Activated naive CD8-positive, alpha-beta T cell treated with anti-CD3 and anti-CD28 coated beads, Interleukin-2, amount 10 ng/mL, durations not matched to agents 7 days and 5 days (primary cell): ENCODE measurements at places on chromosomes 3 and 15.
A peak's percentile ranks its signal among the peaks of the same experiment; 100 is the strongest.

DNA sequence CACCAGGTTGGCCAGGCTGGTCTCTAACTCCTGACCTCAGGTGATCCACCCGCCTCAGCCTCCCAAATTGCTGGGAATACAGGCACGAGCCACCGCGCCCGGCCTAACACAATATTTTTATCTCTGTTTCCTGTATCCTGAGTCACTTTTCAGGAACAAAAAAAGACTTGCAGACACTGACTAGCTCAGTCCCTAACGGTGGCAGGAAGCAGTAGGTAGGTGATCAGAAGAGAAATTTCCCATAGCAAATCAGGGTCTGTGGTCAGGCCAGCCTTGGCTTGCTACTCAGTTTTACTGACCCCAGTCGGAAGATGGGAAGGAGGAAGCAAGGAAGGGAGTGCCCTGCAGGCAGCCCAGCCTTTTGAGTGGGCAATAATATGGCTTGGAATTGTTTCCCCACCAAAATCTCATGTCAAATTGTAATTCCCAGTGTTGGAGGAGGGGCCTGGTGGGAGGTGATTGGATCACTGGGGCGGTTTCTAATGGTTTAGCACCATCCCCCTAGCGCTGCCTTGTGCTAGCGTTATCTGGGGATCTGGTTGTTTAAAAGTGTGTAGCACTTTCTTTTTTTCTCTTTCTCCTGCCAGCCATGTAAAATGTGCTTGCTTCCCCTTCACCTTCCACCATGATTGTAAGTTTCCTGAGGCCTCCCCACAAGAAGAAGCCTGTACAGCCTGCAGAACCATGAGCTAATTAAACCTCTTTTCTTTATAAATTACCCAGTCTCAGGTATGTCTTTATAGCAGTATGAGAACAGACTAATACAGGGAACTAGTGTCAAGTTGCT lies 19.5 kb upstream of the CDCP1 start:
- DNase-seq: no peak

GRCh38 chr3:136817448-136817847 lies 1.5 kb upstream of the SLC35G2 start:
- DNase-seq: no peak

DNA sequence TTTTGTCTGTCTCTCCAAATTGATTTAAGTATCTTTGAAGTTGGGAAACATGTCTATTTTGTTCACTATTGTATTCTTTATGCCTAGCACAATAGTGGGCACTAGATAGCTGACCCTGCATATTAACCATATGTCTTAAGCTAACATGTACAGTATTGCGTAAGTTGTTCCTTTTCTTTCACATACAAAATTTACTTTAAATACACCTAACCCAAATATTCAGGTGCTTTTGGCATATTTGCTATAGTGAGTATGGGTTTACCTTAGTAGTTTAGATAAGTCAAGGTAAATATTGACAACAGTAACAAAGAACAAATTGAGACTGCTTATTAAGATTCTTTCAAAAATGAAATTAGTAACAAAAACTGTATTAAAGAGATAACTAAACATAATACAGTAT lies 50.9 kb downstream of the NRG4 start:
- DNase-seq: no peak

- DNase-seq: no peak
These were observed 86.4 kb downstream of the TIGIT start for GRCh38 chr3:114380233-114380651.

GRCh38 chr3:116618930-116619329 lies 90.6 kb upstream of the TUSC7 start:
- no peak for DNase-seq

DNA sequence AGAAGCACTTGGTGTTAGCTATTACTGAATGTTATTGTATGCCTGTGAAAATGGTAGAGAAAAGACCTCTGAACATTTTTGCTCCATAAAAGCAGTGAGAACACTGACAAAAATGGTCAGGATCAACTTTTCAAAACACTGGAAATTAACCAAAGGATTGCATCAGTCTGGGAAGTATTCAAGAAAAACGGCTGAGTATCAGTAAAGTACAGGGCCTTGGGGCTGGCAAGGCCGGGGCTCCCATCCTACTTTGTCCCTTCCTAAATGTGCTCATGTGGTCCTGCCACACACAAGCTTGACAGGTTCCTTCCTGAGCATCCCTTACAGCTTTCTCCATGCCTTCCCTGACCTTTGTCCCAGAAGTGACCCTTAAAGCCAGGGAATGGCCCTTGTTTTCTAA lies 84.0 kb downstream of the CFAP20DC start:
- no peak for DNase-seq

DNA sequence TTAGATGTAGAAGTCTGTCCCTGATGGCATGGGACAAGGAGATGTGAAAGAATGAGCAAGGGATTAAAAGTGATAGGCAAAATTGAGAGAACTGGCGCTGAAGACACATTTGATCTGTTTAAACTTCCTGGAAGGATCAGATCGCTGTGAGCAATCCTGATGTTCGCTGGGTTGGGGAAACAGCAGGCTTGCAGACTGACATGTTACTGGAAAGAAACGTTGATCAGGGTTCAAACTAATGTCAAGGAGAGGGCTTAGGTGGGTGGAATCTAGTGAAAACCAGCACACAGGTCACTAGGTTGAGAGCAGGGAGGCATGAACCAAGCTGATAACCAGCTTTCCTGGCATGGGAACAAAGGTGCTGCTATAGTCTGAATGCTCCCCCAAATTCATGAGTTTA lies 34.5 kb upstream of the SPTSSB start:
- DNase-seq: no peak

GRCh38 chr15:101115393-101115785 lies 136.5 kb downstream of the CHSY1 start:
- DNase-seq: no peak

DNA sequence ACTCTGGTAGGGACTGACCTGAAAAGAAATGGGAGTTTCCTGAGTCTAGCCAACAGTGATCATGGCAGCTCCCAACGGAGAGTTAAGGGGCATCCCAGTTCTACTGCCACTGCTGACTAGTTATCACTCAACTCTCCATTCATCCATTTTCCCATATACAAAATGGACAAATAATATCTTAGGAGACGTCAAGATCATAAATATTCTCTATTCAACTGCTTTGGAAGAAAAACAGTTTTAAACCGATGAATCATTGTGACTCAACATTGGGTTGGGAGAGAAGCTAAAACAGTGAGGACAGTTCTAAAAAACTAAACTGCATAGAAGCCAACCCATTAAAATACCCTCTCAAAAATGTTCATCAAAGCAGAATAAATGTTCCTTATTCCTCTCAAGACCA lies 57.6 kb upstream of the CHRM5 start:
- DNase-seq: no peak

GRCh38 chr15:96333131-96334016 lies 2.9 kb downstream of the NR2F2 start:
- peak; percentile 42 for DNase-seq

DNA sequence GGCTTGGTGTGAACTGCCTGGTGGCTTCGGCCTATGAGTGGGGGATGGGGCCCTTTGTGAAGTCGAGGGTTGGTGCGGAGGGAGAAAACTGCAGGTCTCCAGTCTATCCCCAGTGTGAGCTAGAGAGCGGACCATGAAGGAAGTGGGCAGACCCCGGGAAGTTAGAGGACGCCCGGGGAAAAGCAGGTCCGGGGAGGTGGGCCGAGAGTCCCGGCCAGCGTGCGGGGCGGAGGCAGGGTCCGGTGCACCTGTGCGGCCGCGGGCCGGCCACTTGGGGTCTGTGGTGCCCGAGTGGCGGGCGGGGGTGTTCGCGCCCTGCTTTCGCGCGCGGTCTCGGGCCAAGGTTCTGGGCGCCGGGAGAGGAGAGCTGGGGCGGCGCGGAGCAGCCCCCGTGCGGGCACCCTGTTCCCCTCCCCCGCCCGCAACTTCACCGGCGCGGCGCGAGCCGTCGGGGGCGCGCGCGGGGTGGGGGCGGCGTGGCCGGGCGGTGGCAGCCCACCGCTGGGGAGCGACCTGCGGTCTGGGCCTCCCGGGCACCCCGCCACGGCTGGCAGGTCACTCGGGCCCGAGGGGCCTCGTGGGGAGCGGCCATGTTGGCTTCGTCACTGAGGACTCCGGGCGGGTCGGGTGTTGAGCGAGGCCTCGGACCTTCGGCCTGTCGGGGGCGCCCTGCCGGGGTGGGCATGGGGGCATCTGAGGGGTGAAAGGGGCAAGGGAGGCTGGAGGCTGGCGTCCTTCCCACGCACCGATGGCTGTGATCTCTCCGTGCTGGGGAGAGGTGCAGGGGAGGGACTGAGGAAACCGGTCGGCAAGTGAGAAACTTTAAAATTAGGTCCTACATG lies 4.8 kb downstream of the UBE2E1 start:
- DNase-seq: peak; percentile 75

- no peak for DNase-seq
These were observed 547.6 kb downstream of the FOXP1 start for GRCh38 chr3:71035886-71036285.

DNA sequence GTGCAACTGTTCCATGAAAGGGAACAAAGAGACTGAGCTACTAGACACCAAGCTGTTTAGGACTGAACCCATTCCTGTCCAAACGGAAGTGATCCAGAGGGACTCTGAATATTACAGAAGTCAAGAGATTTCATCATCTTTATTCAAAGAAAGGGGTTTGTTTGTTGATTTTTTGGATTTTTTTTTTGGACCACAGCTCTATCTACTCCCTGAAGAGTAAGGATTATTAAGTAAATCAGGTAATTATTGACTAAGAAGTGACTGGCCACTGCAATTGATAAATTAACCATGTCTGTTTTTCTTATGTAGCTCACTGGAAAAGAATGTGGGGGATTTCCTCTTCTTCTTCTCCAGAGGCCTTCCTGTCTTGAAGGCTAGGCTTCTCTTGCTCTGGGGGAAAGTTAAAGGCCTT lies 146.6 kb upstream of the TPM1 start:
- DNase-seq: no peak

GRCh38 chr15:90191344-90191687 lies 9.8 kb upstream of the SEMA4B start:
- DNase-seq: no peak

GRCh38 chr15:39627451-39628143 lies 46.7 kb downstream of the THBS1 start:
- no peak for DNase-seq

GRCh38 chr15:72890043-72890442 lies 106.5 kb upstream of the ADPGK start:
- no peak for DNase-seq

DNA sequence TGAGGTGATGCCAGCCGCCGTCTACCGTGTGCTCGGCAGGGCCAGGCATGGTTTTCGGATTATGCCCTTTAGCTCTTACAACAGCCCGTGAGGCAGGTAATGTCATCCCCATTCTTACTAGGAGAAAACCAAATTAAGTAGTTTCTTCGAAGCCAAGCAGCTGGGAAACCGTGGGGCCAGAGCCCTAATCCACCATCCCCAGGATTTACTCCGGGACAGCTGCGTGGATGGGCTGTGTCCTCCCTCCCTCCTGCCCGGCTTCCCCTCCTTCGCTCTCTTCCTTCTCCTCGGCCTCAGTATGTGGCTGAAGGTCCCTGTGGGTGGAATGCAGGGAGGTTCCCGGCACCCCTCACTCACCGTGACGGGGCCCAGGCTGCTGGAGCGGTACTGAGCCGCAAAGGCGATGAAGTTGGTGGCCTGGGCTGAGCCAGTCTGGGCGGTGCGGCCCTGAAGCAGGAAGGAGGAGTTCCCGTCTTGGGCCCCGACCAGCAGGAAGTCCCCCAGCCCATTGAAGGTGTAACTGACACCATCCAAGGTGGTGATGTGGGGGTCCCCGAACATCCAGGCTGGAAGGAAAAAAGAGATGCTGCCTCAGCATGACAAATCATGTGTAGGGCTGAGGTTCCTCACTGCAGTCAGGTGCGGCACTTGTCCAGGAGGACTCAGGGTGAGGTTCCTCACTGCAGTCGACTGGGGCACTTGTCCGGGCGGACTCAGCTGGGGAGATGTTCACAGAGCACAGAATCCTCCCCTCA lies 42.5 kb downstream of the MUC20 start:
- no peak for DNase-seq
